Stimulated activated CD4-positive, alpha-beta T cell treated with anti-CD3 and anti-CD28 coated beads, Interleukin-1b, Interleukin-23, amount 100 ng/mL, for 1 hour (primary cell): ENCODE measurements at places on chromosomes 13 and 19.

GRCh38 chr19:16940626-16941025 is 51.8 kb downstream of the F2RL3 start:
- DNase-seq, result no peak

- DNase-seq, result no peak
Measured at GRCh38 chr13:27043013-27043412, 128.6 kb downstream of the USP12 start.

DNA sequence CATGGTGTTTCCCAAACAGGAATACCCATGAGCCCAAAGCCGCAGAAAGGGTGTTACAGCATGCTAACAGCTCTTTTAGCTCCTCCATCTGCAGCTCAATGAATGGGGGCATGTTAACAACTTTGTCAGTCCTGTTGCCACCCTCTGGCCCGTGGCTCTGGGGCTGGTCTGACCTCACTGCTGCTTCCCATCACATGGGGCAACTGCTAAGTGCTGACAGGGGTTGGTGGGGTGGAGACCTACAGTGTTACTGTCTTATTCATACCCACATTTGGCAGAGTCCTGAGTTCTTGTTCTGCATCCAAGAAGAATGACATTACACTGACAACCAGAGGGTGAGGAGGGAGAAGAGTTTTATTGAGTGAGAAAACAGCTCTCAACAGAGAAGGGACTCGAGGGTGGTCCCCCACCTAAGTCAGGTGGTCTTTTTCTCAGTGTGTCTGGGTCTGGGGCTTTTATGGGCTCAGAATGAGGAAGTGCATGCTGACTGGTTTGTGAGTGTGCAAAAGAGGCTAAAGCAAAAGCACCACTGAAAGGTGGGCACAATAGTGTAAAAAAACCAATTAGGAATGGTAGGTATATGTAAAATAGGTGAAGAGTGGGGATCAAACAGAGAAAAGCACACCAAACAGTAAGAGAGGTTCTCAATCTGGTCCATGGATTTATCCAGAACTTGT is 1952.0 kb upstream of the PCDH20 start:
- no peak for DNase-seq

DNA sequence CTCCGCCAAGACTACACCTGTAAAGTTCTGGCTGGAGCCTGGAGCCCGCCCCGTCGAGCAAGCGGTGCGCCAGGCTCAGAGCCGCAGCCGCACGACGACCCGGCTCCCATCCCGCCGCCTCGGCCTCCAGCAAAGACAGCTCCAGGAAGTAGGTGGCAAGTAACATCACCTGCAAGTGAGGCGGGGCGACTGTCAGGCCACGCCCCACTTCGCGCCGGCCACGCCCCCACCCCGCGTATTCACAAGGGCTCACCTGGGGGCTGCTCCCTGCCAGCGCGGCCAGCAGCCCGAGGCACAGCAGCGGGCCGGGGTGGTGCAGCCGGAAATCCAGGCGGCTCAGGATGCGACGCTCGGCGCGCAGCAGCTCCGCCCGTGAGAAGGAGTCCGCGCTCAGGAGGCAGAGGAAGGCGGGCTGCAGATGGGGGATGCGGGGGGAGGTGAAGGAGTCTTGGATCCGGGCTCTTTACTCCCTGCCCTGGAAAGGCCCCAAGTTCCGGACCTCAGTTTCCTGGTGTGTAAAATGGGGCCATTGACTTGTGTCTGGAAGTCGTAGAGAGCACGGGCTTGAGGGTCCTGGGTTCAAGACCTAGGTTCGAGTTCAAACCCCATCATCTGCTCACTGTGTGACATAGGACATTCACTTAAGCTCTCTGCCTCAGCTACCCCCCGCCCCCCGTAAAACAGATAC is 3.2 kb downstream of the CCNP start:
- DNase-seq, result peak; percentile 14

- DNase-seq, result no peak
Measured at GRCh38 chr19:34556488-34556887, 74.9 kb downstream of the WTIP start.

GRCh38 chr13:114105521-114106225 is 26.8 kb downstream of the RASA3 start:
- no peak for DNase-seq

DNA sequence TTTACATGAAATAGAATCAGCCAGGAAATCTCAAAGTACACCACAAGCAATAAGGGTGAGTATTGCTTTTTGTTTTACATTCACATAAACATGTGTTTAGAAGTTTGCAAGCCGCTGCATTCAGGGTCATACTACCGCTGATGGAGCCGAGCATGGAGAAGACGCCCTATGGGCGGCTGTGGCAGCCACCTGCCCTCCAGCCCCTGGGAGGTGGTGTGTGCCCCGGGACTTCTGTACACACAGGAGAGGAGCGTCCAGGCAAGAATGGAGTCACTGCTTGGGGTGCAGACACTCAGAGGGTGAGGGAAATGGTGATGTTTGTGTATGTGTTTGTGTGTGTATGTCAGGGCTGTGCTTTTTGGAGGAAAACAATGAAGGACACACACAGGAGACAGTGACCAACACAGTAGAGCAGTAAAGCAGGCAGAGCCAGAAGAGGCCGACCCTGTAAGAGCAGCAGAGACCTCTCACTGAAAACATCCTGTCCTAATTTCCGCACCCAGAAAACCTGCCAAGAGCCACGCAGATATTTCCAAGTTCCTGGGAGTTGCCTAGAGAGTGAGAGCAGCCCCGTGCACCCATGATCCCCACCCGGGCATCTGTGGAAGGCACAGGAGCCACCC is 108.1 kb upstream of the GJB6 start:
- DNase-seq, result no peak

DNA sequence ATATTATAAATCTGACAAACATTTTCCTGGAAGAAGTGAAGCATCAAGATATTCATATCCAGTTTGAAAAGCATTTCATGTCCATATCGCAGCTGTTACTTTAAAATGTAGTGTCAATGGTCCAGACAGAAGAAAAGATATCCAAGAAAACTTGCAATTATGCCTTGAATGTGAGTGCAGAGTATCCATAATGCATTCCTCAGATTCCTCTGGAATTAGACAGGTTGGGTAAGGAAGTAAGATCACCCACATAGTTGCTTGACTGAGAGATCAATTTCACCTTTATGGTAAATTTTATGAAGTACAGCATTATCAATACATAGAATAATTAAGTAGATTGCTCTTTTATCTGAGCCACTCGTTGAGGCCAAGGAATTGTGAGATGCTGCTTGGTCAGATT is 327.0 kb upstream of the SLITRK5 start:
- DNase-seq, result no peak

GRCh38 chr13:100534911-100535310 is 53.7 kb downstream of the GGACT start:
- DNase-seq, result no peak

- DNase-seq, result no peak
Measured at GRCh38 chr13:44274771-44275205, 98.8 kb upstream of the SERP2 start.

GRCh38 chr13:103236213-103236612 is 170.0 kb upstream of the SLC10A2 start:
- no peak for DNase-seq

GRCh38 chr19:4722671-4723594 is 709 bp downstream of the DPP9 start:
- DNase-seq, result no peak

DNA sequence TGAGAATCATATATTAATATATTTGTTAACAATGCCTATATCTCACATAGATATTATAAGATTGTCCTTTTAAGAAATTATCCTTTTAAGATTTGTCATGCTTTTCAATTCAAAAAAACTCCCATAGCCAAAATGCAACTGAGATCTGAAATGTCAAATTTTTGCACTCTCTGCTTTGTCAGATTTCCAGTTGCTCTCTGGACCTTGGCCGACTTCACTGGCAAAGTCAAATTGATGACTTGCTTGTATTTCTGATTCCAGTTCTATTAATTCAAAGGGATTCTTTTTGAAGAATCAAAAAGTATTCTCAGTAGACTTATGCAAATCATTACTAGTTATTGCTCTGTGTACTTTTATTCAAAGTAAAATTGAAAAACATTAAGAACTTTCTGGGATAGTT is 101.2 kb upstream of the SCEL start:
- DNase-seq, result no peak

DNA sequence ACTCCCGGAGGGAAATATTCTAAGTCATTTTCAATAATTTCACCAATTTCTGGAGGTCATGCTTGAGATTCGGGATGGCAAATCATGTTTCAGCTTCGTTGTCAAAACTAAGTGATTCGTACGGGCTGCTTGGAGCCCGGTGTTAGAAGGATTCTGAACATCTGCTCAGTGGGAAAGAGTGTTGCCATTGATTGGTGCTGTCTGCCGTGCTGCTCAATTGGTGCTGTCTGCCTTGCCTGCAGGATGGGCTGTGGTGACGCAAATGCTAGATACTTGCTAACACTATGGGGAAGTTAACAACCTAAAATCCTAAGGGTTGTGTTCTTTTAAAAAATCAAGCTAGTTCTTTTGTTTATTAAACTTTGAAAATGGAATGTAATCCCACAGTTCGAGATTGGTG is 17.3 kb upstream of the CACNG8 start:
- DNase-seq, result no peak

DNA sequence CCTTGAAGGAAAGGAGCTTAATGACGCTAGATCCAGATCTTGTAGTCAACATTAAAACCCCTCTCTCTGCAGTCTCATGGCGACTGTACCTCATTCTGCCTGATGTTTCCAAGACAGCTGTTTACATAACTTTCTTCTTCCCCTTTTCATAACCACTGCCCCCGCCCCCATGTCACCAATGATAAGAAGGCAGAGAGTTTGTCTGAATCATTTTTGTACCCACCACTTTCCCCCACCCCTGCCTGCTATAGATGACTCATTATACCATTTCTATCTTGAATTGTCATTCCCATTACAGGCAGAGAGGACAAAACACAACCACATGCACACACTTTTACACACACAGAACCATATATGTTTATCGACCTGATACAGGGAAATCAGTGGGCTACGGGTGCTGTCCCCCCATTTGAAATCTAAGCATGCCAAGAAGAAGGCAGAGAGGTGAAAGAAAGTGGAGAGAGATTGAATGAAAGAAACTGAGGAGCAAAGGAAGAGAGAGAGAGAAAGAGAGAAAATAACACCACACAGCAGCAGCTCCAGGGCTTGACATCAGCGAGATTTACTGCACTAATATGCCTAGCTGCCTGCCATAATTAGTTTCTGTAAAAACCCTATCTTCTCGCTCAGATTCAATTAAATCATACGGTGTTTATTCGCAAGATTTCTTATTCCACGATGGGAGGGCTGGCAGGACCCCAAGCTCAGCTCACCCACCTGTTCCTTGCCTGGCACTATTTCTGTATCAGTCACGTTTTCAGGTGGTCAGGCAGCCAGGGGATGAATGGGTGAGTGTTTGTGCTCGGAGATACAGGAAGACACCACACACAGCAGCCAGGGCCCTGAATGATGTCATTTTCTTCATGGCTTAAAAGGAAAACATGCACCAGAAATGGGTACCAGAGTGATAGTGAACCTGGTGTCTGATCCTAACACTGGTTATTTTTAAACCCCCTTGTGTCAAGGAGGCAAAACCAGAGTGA is 114.3 kb upstream of the SERP2 start:
- DNase-seq, result peak; percentile 54

DNA sequence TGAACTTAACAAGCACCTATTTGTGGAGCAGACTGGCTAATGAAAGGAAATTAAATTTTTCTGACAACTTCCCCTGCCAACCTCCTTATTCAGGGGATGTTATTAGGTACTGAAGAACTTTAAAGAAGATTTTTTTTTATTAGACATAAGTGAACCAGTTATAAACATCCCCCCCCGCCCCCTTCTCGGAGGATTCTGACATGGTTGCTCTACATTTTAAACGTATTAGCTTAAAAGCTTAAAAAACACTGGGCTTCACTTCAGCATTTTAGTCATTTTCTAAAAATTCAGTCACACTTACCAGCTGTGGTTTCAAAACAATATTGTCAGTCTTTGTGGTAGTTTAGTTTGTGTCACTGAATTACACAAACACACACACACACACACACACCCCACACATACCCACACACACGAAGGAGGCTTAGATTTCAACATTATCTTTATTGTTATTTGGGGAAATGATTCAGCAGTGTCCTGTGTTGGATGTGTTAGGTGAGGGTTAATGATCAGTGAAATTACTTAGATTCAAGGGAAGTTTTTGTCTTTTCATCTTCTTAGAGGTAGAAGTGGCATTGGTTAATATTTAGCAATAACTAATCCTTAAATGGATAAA is 145.7 kb downstream of the PCCA start:
- DNase-seq, result no peak
